ENCODE measurements at places on chromosomes 7 and 10.

DNA sequence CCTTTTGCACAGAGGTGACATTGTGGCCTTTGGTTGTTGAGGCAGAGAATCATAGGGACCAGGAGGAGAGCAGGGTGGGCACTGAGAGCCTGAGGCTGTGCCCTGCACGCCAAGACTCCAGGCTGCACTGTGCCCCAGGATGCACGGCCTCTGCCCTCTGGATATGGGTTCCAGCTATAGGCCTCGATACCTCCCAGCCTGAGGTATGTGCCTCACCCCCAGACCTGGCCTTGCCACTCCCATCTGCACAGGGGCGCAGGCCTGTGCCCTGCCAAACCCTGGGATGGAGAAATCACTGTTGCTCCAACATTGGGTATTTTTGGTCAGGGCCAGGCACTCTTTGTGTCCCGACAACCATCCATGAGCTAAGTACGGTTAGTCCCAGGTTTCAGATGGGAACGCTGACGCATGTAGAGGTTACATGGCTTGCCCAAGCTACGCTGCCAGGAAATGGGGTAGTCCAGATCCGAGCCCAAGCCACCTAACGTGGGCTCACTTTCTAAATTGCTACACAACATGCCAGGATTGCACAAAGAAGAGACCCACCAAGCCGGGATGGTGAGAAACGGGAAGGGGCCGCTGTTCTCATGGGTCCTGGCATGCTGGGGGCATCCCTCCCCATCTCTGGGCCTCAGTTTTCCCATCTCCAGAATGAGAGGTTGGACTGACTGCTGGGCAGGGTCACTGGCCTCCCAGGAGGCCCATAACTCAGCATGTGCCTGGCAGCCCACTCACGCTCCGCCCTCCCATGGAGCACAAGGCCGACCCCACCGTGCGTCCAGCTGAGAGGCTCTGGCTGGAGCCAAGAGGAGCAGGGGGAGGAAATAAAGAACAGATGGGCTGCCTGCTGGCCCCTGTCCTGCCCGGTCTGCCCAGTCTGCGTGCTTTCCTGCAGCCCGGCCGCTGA is 44.2 kb downstream of the ZCCHC24 start:
- no peak for DNase-seq

DNA sequence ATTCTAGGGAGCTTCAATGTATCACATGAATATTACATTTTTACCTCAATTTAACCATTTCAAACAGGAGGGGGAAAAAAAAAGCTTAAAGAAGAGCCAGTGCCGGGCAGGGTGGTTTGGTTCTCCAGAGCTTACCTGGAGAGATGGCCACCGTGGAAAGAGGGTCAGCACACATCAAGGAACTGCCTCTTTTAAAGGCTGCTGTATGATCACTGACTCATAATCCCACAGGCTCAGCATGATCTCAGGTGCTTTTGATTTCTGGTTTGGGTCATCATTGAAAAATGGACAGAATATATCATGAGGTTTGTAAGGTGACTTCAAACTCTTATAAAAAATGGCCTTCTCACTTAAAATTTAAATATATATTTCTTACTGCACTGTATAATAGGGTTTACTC is 67.5 kb upstream of the MDFIC start:
- DNase-seq = no peak

DNA sequence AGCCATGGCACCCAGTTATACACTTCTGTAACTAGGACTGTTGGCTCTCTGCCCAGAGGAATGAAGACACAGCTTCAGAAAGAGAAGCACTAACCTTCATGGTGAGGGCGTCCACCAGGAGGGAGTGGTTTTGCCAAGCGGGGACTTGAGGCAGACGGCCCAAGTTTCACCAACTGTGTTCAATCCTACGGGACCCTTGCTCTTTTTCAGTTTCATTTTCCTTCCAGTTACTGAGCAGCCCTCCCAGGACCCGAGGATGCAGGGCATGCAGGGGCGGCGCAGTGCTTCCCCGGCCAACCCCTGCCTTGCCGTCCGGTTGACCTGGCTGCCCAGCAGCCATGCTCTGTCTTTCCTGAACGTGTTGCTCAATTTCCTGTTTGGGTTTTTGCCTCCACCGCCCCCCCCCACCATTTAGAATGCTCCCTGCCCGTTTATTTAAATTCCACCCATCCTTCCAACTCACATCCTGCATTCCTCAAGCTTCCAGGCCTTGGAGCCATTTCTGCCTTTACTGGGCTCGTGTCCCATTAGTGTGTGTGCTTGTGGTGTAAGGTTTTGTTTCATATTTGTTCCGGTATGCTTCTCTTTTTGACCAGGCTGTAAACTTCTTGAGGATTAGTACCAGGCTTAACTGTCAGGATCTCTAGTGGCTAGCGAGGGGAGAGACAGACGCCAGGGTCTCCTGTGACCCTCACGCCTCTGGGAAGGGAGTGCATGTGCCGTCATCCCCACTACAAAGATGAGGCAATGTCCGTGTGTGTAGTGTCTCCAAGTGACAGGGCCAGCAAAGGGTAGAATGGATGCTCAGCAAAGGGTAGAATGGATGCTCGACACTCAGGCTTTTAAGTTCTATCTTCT is 31.6 kb downstream of the IL15RA start:
- DNase-seq = no peak

- DNase-seq = no peak
These were observed 207.8 kb downstream of the TAX1BP1 start for GRCh38 chr7:27947586-27948278.

DNA sequence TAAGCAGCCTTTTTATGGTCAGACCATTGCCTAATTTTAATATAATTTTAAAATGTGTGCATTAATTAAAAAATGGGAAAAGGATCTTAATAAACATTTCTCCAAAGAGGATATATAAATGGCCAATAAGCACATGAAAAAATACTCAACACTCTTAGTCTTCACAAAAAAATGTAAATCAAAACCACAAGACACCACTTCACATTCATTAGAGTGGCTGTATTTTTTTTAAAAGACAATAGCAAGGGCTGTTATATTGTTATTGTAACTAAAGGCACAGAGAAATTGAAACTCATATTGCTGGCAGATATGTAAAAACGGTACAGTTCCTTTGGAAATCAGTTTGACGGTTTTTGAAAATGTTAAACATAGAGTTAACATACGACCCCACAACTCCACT is 3.2 kb upstream of the CROT start:
- no peak for DNase-seq

Data from KG1 (cell line).